Activated CD4-positive, alpha-beta T cell treated with anti-CD3 and anti-CD28 coated beads for 4 hours (primary cell): ENCODE measurements at places on chromosomes 4 and X.

- no peak for DNase-seq
These were observed 343.7 kb upstream of the TRAM1L1 start for GRCh38 chr4:117429061-117429460.

- DNase-seq: no peak
These were observed 221.8 kb downstream of the MGST2 start for GRCh38 chr4:139887376-139887802.

GRCh38 chr4:57099363-57099762 is 10.8 kb downstream of the IGFBP7 start:
- no peak for DNase-seq

GRCh38 chrX:31168551-31168950 is 96.7 kb upstream of the FTHL17 start:
- no peak for DNase-seq
